Stimulated activated CD4-positive, alpha-beta T cell treated with anti-CD3 and anti-CD28 coated beads, Interleukin-2, amount 100 ng/mL, for 24 hours (primary cell): ENCODE measurements at places on chromosomes 3 and 15.
A peak's percentile ranks its signal among the peaks of the same experiment; 100 is the strongest.

DNA sequence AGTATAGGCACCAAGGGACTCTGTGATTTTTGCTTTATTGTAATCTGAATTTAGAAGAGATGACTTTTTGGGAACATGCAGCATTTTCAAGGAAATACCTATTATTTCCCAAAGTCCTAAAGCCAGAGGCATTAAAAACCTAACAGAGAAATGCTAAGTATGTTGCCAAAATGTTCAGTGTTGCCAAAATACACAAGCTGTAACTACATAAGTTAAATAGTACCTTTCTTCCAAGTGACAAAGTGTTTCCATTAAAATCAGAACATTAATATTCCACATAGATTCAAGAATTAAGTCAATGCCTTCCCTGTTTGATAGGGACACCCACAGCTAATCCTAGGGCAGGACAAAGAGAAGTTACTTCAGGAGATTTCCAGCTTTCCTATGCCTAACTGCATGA, 42.0 kb downstream of the MKRN2 start:
- DNase-seq, result no peak

- no peak for DNase-seq
Observed at GRCh38 chr15:83914906-83915305, 261.0 kb downstream of the ADAMTSL3 start.

- no peak for DNase-seq
Observed at GRCh38 chr3:84885199-84885882, 73.4 kb upstream of the CADM2 start.

GRCh38 chr3:8301977-8302735, 199.5 kb upstream of the LMCD1 start:
- DNase-seq, result no peak

GRCh38 chr3:12194209-12194608, 35.5 kb upstream of the TIMP4 start:
- DNase-seq, result no peak

DNA sequence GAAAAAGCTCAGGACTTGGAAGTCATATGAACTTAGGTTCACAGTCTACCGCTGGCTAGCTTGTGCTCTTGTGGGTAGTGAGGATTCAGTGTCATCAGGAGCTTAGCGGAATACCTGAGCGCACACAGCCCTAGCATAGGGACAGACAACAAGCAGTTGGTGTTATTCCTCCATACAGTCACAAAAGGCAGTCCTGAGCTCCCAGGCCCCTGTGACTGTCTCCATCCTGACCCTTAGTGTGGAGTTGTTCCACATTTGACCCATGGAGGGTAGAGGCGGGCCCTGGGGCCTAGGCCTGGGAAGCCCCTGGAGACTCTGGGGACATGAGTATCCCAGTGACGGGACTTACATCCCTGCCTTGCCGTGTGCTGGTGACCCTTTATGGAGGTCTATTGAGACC, 131.5 kb upstream of the PLXNA1 start:
- no peak for DNase-seq

DNA sequence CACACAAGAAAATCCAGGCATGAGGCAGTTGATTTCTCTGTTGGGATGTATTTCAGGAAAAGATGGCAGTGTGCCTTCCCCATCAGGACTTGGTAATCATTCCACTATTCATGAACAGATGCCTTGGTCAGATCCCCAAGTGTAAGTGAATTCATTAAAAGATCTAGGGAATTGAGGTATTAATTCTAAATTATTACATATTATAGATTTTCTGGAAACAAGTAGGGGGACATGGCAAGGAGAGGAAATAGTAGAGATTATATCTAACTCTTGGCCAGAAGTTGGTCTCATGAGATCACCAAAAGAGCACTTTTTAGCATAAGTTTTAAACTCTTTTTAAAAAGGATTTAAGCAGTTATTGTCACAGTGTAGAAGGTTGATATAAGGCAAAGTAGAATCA, 74.4 kb upstream of the MDFIC2 start:
- no peak for DNase-seq

DNA sequence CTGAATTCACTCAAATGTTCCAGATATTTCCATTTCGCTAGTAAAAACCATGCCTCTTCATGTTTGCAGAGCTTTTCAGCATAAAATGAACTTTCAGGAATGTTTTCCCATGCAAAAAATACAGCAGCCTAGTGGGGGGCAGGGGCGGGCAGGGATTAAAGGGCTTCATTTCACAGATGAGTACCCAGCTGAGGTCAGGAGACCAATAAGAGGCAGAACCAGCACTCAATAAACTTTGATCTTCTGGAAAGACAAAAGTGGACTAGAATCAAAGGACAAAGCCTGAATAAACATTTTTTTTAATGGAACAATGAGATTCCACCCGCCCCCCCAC, 8.0 kb downstream of the KLHL25 start:
- DNase-seq, result no peak

DNA sequence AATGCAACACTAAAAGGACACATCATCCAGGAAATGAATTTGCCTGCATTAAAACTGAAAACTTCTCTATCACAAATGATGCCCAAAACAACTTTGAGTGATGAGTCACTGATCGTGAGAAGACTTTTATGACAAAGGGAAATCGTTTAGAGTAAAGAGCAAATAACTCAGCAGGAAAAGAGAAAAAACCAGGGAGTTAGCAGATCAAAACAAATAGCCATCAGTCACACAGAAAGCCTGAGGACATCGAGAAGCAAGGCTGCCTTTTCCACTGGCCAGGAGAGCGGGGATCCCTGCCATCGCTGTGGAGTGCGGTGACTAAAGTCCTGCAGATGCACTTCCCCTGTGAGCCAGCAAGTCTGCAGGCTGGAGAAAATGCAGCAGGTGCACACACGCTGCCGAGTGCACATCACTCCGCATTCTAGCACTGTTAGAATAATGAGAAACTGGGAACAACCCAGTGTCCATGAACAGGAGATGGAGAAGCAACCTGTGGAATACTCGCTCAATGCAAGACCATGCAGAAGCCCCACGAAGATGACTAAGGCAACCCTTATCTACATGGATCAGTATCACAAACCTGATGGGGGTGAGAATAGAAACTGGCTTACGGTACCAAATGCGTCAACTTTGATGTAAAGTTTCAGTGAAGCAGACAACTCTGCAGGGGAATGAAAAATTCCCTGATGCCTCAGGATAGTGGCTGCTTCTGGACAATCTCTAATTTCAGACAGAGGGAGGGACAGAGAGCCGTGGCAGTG, 86.4 kb downstream of the NSMCE3 start:
- DNase-seq, result no peak

GRCh38 chr3:155661042-155661441, 83.8 kb downstream of the PLCH1 start:
- DNase-seq, result no peak

DNA sequence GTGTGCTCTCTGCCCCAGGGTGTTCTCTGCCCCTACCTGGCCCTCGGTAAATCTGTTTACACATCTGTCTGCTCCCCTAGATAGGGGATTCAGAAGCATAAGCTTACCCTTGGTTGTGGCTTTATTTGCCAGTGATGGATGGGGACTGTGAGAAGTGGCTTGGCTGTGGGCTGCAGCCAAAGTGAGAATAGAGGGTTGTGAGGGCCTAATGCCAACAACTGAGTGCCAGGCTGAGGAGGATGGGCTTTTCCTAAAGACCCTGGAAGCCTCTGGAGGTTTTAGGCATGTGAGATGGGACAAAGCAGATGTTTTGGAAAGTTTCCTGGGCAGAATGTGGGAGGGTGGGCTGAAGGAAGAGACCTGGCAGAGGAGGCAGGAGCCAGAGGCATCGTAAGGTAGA, 15.4 kb upstream of the APEH start:
- no peak for DNase-seq

GRCh38 chr15:99738021-99738847, 5.0 kb upstream of the LYSMD4 start:
- DNase-seq, result no peak

- no peak for DNase-seq
Observed at GRCh38 chr3:147395899-147396711, 10.2 kb downstream of the ZIC4 start.

DNA sequence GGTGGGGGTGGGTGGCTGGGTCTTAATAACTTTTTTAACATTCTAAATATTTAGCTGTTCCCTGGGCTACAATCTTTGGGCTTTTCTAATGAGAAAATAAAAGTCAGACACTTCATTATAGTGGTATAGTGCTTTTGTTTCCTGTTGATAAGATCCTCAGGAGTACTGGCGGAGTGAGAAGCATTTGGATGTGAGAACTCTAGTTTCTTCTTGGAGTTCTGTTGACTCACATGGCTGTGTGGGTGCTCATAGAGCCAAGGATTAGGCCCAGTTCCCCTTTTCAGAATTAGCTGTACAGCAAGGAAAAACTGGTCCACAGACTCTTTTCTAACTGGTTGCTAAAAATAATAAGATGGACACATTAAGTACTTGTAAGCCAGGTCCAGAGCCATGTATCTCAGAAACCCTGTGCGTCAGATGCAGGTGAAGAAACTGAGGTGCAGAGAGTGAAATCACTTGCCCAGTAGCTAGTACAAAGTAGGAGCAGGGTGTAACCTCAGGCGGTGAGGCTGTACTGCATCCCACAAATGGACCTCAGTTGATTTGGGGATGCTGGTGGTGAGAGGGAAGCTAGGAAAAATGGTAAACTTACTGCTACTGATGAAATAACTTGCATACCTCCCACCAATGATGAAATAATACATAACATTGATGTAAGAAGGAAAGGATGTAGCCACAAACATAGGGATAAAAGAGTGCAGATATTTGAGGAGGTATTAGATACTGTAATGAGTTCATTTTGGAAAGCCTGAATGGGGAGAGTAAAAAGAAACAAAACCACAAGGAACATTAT, 2.3 kb downstream of the ITPR1 start:
- DNase-seq, result no peak

DNA sequence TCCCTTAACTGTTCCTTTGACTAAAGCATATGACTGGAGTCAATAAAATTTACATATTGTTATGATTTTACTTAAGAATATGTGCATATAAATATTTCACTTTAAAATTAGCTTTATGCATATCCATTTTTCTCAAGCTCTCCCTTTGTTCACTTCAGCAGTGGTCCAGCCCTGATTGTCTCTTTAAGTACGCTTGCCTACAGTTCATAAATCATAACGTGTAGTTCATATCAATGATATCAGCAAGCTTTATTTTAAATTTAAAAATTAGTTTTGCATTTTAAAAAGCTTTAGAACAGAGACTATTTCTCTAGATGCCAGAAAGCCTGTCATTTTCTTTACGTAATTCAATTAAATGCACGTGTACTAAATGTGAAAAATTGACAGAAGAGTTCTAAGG, 721.9 kb downstream of the OTOL1 start:
- DNase-seq, result no peak

GRCh38 chr3:126488886-126489569, 13.3 kb upstream of the ZXDC start:
- DNase-seq, result no peak

GRCh38 chr3:177208223-177208622, 10.9 kb upstream of the TBL1XR1 start:
- DNase-seq, result no peak

- DNase-seq, result no peak
Observed at GRCh38 chr3:120424506-120424905, 26.3 kb downstream of the FSTL1 start.

- DNase-seq, result no peak
Observed at GRCh38 chr3:7447197-7447769, 586.4 kb downstream of the GRM7 start.

DNA sequence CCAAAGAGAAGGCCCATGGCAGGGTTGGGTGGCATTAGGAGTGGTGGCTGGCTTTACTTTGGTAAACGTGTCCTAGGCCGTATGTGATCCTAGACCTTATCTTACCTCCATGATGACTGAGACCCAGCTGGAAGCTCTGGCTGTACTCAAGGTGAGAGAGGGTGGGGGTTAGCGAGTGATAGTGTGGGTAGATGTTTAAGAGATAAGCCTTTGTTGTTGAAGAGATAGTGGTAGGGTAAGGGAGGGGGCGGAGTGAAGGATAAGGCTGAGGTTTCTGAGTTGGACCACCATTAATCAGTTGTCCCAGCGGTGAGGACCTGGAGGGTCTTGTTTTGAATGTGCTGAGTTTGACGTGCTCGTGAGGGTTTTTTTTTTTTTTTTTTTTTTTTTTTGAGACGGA, 61.5 kb upstream of the ULK4 start:
- DNase-seq, result peak; percentile 45

GRCh38 chr3:4765212-4765611, 214.0 kb upstream of the BHLHE40 start:
- no peak for DNase-seq

DNA sequence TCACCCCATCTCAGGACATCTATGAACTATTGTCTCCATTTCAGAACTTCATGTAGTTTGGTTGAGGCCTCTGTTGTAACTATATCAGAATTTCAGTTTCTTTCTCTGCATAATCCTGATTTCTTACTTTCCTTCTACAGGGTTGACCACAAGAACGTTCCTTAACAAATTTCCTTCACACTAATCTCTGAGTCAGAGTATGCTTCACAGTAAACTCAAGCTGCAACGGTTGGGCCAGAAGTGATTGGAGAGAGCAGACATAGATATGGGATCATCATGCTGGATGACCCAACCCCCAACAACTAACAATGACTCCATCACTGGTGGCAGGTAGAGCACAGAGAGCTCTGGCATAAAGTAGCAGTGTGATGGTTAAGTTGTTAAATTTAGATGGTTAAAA, 128.8 kb upstream of the OSTN start:
- no peak for DNase-seq

DNA sequence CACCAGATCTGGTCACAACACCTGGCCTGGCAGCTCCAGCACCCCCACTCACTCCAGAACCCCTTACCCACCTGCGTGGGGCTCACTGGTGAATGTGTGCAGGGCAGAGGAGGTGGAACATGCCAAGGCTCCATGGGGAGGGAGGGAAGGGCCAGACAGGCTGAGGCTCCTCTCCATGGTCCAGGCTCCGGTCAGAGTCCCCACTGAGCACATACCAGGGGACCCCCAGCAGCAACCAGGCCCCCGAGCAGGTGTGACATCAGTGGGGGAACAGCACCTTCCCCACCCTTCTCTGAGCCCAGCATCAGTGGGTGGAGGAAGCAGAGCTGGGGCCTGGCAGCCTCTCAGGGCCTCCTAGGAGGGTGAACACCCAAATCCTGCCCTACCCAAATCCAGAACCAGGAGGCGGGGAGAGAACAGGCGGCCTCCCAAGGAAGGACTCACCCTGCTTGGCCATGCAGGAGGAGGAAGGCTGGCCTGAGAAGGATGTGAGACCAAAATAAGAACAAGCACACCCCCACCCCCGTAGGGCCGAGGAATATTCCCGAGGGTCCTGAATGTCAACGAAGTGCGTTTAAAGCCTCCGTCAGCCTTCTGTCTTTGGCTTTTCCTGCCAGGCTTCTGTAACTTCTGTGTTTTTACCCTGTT, 1.1 kb upstream of the GP9 start:
- DNase-seq, result no peak

DNA sequence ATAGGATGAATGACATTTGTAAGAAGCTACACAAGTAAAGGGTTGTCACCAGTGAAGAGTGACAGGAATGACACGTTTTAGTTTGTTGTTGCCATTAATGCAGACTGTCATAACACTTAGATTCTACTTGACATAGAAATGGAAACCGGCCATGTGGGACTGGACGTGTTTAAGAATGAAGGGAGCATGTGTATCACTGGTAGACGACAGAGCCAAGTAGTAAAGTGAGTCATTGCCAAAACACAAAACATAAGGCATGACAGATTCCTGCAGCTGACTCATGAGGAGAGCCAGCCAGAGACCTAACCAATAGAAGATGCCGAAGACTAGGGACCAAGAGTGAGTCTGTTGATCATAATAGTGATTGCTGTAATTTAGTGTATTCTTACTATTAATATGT, 106.2 kb upstream of the PLAAT1 start:
- DNase-seq, result no peak

GRCh38 chr3:164235289-164236028, 842.8 kb downstream of the SI start:
- no peak for DNase-seq

- no peak for DNase-seq
Observed at GRCh38 chr3:24088782-24089181, 143.7 kb downstream of the NR1D2 start.

- no peak for DNase-seq
Observed at GRCh38 chr3:11568503-11569155, 75.1 kb downstream of the VGLL4 start.
